ENCODE measurements at places on chromosomes 12 and 14. TPM values are rescaled to one million over a fixed set of nuclear protein-coding genes. Genes with fewer than 3 reads are reported as not detected.

DNA sequence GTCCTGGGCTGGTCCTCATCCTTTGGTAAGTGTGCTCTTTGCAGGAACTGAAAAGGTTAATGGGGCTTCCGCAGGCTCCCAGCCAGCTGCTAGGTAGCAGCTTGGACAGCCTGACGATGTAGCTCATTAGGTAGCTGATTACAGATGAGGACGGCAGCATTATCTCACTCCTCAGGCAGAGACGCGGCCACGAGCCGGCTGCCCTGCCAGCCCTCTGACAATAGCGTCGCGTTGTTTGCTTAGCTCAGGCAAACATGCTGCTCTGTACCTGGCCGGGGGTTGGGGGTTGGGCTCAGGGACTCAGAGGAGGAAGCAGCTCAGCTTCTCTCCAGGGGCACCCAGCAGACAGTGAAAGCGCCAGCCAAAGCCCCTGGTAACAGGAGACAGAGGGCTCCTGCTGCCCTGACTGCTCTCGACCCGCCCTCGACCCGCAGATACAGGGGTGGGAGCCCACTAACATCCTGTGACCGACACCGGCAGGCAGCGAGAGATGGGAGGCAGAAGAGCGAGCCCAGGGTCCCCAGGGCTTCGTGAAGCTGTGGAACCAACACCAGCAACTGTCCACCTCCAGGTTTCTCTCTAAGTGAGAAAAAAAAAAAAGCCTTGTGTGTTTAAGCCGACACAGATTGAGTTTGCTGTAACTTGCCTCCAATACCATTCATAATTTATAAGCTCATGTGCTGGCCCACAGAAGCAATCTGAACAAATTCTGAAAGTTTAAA is 53.4 kb upstream of the DLK1 start:
- DNase-seq = peak; percentile 25

- no peak for DNase-seq
These were observed 63.5 kb downstream of the LLPH start for GRCh38 chr12:66066929-66067523.

DNA sequence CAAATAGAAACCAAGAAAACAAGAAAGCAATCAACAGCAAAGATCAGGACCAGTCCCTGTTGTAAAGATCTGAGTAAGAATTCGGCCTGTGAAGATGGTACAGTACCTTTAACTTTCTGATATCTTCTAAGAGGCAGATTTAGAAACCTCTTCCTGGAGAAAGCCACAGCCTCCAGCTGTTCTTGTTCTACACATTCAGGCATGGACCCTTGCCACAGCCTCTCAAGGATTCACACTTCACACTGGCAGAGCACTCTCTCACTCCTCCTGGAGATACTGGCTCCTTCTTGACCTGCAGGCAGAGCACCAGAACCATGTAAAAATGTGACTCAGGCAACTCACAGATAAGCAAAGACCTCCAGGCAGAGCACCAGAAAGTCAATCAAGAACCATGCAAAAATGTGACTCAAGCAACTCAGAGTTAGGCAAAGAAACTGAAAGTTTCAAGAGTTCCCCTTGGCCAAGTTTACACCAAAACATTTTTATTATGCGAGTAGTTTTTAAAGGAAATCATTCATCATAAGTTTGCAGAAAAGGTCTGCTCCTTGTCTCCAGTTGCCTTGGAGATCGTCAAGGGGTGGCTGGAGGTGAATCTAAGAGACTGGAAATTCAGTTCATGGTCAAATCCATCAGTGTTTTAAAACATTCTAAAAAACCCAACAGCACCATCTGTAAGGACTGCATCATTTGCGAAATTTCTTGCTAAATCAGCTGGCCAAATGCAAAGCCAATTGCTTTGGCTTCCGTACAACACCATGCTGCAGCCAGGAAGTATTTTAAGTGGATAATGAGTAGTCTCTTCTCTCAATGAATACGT is 119.3 kb upstream of the MDM1 start:
- no peak for DNase-seq

DNA sequence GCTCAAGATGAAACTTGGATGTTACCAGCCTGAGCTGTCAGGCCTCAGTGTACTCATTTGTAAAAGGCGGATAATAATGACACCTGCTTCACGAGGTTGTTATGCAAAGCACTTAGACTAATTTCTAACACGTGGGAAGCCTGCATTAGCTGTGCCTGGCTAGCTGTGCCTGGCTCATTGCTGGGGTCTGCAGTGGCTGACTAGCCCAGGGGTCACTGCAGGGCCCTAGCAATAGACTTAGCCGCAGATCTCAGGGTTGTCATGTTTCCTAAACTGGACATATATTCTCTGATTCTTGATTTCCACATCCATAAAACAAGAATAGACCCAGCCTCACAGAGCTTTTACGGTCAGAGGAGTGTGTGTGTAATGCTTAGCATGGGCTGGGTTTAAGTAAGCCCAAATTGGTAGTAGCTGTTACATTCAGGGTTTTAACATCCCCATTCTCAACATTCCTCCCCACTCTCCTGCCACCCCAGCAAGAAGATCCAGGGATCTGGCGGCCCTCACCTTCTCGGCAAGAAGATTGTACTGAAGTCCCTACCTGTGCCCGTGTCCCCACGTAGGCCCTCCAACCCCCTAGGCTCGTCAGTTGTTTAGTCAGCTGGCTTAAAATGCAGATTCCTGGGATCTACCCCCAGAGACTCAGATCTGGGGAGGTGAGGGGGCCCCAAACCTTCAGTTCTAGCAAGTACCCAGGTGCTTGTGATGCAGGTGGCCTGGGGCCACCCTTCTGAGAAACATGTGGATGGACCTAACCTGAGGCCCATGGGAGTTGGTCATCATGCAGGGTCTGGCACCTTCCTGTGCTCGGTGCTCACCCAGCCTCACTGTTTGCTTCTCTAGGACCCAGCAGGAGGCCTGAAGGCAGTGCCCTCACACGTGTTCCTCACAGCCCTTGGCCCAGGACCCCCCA is 8.6 kb downstream of the NR4A1 start:
- DNase-seq = no peak

DNA sequence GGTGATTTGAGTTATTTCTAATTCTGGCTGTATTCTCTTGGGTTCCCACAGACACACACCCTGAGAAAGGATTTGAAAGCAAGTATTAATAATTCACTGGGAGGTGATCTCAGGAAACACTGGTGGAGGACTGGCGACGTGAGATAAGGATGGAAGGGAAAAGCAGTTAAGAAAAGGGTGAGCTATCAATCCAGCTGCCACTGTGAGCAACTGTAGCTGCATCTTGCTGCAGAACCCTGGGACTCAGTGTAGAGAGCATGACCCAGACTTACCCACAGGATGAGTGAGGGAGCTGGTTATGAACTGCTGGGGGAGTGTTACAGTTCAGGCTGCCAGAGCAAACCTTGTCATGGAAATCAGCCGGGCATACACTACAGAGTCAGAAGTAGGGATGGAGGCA is 71.9 kb downstream of the RESF1 start:
- no peak for DNase-seq

GRCh38 chr12:54053003-54053750 is 458 bp upstream of the HOXC4 start:
- no peak for DNase-seq

DNA sequence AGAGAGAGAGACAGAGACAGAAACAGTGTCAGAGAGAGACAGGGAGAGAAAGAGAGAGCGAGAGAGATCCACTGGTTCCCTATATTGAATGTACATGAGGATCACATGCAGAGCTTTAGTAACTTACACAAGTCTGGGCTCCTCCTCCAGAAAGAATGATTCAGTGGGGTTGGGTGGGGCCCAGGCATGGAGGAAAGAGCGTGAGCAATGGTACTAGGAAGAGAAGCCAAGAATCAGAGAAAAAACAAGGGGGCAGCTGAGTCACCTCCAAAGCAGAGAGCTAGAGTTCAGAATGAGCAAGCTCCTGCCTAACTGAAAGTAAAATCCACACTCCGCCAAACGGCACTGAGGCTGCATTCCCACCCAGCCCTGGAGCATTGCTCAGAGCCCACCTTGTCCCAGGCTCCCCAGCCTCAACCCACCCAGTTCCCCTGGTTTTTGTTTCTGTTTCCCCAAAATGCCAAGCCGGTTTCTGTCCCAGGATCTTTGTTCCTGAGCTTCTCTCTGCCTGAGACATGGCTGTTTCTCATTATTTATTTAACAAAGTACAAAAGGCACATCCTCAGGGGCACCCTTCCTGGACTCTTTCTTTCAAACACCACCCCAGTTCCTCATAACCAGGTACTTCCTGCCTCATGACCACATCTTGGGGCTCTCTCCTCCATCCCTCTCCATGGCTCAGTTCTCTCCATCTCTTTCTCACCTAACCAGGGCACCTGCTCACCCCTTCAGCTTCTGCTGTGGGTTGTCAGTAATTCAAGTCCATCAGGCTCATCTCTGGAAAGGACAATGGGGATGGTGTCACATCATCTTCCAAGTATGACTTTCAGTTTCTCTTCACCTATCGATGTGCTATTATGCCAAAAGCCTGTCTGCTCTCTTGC is 670.3 kb upstream of the TBX3 start:
- no peak for DNase-seq

DNA sequence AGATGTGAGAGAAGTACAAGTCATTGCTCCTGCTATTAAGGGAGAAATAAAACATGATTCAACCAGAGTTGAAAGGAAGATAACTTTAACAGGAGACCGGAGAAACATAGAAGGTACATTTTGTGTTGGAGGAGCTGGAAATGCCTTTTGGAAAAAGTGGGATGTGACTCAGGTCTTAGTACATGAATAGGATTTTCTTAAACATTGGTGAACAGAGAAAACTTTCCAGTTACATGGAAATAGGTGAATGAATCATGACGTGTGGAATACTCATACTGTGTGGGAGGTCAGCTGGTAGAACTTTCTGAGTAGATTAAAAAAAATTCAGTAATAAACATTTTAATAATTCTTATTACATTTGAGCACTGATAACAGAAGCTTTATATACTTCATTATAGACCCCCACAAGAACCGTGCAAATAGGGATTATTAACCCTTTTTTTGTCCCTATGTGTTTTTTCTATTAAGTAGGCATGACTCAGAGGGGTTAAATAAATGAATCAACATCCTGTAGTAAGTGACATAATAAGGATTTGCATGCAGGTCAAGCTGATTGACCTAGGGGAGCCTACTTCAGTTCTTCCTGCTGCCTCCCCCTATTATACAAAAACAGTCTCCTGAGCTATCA is 710.5 kb downstream of the NOVA1 start:
- DNase-seq = no peak

- DNase-seq = no peak
These were observed 132.5 kb upstream of the FOXN3 start for GRCh38 chr14:89549381-89550125.

- no peak for DNase-seq
These were observed at the start of gene TAC3 for GRCh38 chr12:57016348-57016747. TAC3 (minus strand) TSS chr12:57016529; CDS start chr12:57015797, 732 bp downstream.

DNA sequence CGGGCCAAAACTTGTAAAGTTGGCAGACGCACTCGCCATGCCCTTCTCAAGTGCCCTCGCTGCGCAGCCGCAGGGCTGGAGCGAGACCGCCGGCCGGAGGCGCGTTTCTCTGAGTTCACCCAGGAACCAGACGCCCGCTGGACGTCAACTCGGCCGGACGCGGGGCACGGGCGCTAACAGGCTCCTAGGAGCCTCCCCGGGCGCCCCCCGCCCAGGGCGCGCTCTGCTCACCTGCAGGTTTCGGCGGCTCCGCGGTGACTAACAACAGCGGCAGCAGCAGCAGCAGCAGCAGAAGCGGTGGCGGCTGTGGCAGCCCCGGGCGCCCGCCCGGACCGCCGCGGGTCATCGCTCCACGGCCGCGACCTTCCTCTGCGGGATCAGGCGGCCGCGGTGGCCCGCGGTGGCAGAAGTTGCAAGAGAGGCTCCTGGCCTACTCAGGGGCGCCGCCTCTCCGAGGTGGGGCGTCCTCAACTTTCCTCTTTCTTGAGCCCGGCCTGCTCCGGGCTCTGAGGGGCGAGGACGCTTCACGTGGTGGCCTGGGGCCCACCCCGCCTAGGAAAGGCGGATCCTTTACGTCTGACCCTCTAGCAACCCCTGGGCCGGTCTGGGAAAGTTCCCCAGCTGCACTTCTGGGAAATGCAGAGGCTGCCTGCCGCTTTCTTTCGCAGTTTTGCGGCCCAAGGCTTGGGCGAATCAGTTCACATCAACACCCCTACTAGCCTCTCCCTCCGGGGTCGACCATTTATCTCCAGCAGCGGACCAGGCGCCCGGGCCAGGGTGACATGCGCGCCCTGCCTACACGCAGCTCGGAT is at the start of gene PLBD1:
PLBD1 (minus strand) TSS at position 533 of the 812 bp plus-strand sequence; CDS start at position 346, 187 bp downstream.
- peak; percentile 36 for DNase-seq

The CD4 gene
- total RNA-seq = 3.2 TPM

The PRH1 gene
- total RNA-seq = 4.3 TPM

The PTPRO gene
- total RNA-seq = 2.0 TPM

The ARHGEF25 gene
- 6.4 TPM for total RNA-seq

The IFNG-AS1 gene
- not detected for total RNA-seq

The COX8C gene
- total RNA-seq = not detected

The TMEM119 gene
- 0.48 TPM for total RNA-seq

The LYZ gene
- 0.34 TPM for total RNA-seq

The SIX4 gene
- total RNA-seq = 38.9 TPM

The HOTAIR gene
- not detected for total RNA-seq
